Suppressor macrophage (primary cell): ENCODE measurements at places on chromosomes 2 and 18.

GRCh38 chr2:128145651-128146050 lies 54.7 kb downstream of the UGGT1 start:
- DNase-seq = no peak

GRCh38 chr18:30970196-30970816 lies 72.2 kb downstream of the DSC3 start:
- peak; percentile 14 for DNase-seq

- no peak for DNase-seq
Measured at GRCh38 chr2:2795438-2796091, 464.5 kb upstream of the MYT1L start.

- peak; percentile 82 for DNase-seq
Measured at GRCh38 chr18:21191596-21192307, 50.3 kb upstream of the GREB1L start.

- no peak for DNase-seq
Measured at GRCh38 chr2:223832241-223832903, 5.0 kb downstream of the AP1S3 start.

DNA sequence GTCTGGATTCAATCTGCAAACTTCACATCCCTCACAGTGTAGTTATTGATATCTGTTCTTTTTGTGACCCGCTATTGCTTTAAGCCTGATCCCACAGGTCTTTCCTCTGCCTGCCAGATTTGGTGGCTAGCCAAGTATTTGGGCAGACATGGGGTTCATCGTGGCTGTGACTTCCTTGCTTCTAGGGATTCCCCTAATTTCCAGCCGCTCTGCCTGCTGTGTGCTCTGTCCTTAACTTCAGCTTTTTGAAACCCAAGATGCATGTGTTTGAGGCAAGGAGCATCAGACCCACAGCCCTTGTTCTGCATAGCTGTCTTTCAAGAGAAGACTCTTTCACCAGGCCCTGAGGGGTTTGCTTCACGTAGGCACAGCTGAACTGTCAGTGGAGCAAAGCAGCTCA lies 54.2 kb downstream of the NCAPH start:
- peak; percentile 82 for DNase-seq

DNA sequence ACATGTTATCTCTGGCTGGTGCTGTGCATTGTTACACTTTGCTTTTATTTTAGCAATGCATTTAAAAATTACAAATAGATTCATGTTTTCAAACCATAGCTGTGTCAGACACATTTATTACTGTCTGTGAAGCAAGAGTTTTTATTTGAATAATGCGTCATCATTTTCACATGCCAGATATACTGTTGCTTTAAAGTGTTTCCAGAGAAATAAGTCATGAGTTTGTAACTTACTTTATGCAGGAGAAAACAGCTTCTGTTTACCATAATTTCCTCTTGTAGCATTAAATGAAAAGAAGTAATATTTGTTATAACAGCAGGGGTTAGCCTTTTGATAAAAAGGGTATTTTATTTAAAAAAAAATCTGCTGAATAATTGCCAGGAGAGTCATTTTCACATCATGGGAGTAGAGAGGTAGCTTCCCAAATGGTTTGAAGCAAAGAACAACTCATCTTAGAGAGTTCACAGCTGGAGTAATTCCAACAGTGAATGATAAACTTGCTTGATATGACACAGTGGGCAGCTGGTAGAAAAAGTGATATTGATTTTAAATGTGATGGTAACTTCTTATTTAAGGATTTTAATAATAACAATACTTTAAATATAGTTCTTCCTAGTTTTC lies 1274.5 kb upstream of the CRIM1 start:
- no peak for DNase-seq
